ENCODE measurements at places on chromosomes 5 and 9. TPM values are rescaled to one million over a fixed set of nuclear protein-coding genes. Genes with fewer than 3 reads are reported as not detected.

DNA sequence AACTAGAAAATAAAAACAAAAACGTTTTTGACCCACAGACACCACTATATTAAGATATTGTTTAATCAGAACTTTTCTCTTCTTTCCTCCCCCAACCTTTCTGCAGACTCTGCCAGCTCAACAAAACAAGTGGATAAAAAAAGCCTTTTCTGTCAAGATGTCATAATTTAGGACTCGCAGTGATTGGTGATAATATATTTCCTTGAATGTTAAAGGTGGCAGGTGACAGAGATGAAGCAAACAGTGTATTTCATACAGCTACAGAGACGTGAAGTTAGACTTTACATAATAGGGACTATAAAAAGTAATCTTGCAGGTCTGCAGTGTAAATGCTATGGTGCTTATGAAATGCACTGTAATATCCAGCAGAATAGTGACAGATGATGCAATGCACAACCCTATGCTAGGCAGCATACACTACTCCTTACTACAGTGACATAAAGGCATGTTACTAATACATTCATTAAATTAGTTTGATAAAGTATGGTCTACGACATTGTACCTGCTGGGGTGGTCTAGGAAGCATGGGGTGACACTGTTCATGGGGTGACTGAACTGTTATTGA is 326.7 kb upstream of the GRAMD2B start:
- DNase-seq: no peak

DNA sequence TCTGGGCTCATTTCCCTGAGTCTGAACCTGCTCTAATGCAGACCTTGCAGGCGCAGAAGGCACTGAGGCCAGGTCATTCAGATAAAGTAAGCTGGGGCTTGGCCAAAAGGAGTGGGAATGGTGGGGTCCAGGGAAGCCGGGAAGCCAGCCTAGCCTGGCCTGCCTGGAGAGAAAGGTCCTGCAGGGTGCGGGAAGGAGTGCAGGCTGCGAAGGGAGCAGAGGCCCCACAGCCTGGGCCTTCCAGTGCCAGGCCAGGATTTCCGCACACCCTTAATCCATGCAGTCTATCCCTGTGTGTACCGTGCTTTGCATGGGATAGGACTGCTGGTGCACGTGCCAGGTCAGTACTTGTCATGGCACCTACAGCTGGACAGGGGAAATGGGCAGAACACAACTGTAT is 3.6 kb upstream of the STING1 start:
- DNase-seq: no peak

DNA sequence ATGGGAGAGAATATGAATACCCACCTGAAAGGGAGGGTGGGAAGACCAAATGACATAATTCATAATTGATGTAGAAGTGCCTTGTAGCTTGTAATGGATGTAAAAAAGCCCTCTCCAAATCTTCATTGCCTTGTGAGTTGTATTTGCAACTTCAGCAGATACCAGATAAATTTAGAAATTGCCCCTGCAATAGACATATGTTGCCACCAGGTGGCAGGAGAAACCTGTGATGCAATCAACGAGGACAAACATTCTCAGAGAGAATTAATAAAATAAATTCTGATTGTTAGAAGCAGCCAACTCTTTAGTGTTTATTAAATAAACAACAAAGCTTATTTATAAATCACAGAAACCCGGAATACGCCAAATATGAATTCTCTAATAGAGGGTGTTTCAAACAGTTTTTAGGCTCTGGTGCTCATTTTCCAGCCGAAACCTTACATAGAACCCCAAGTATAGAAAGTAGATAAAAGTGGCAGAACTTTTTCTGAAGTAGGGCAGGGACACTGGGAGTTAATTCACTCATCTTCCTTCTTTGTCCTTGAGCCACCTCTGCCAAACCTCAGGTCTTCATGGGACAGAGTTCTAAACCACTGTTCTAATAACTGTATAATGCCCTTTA is 147.8 kb downstream of the TMEM38B start:
- DNase-seq: peak; percentile 7

The RNF183 gene
- total RNA-seq: not detected

The RASEF gene
- total RNA-seq: 2.5 TPM

The GGTA1 gene
- total RNA-seq: not detected

The PTGES gene
- 1.0 TPM for total RNA-seq

Measured in M059J (cell line).